NCI-H460 (cell line): ENCODE measurements at places on chromosomes 2 and 18. TPM values are rescaled to one million over a fixed set of nuclear protein-coding genes. Genes with fewer than 3 reads are reported as not detected.

The NTSR2 gene
- total RNA-seq, result not detected in 2 replicates

DNA sequence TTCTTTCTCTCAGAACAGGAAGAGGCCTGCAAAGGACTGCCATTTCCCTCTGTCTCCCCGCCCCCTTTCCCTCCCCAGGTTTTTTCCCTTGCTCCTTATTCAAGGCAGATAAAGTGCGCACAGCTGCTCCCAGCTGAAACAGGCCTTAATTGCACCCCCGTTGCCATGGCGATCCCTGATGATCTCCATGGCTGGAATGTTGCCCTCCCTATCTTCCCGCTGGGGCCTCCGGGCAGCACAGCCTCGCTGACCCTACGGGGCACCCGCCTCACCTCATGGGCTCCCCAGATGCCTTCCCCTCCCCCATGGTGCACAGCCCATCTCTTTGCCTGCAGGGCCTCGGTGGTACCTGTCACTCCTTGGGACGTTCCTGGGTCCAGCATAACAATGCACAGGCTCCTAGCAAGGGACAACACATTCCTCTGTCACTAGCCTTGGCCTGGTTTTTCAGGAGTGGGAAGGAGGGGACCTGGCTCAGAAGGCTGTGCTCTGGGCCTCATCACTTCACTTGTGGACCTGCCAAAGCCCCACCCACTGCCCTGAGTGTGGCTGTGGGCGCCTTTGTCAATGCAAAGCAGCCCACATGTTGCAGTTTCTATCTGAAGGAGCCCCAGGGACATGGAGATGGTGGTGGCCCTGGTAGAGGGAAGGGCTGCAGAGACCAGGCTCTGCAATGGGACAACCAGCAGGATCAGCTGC lies 115.0 kb downstream of the CELF4 start:
- no peak for DNase-seq

GRCh38 chr2:11109002-11109401 lies 46.3 kb upstream of the SLC66A3 start:
- DNase-seq, result no peak

GRCh38 chr2:7992612-7993602 lies 688.9 kb upstream of the ID2 start:
- DNase-seq, result no peak

DNA sequence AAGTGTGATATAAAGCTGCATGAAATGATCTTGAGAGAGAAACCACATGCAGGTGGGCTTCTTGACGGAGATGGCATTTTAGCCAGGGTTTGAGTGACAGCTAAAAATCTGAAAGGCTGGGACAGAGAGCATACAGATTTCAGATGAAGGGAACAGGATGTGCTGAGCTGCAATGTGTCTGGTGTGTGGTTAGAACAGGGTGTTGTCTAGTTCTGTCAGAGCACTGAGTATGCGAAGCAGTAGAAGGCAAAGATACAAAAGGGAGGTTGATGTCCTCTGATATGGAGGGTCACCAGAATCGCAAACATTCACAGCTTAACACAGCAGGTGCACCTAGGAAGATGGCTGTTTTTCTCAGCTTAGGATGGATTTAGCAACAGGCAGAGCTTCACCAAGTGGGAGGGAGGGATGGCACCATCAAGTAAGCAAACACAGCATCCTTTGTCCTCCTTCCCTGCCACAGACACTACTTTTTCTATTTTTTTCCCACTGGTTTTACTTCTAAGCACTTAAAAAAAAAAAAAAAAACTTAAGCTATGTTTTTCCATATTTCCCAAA lies 182.5 kb downstream of the TMX3 start:
- DNase-seq, result no peak
